ENCODE measurements at places on chromosomes 3 and 15.

- no peak for DNase-seq
These were observed 406.2 kb downstream of the LSAMP start for GRCh38 chr3:116038968-116039650.

GRCh38 chr3:14263317-14264005 is 84.8 kb downstream of the LSM3 start:
- DNase-seq = no peak

DNA sequence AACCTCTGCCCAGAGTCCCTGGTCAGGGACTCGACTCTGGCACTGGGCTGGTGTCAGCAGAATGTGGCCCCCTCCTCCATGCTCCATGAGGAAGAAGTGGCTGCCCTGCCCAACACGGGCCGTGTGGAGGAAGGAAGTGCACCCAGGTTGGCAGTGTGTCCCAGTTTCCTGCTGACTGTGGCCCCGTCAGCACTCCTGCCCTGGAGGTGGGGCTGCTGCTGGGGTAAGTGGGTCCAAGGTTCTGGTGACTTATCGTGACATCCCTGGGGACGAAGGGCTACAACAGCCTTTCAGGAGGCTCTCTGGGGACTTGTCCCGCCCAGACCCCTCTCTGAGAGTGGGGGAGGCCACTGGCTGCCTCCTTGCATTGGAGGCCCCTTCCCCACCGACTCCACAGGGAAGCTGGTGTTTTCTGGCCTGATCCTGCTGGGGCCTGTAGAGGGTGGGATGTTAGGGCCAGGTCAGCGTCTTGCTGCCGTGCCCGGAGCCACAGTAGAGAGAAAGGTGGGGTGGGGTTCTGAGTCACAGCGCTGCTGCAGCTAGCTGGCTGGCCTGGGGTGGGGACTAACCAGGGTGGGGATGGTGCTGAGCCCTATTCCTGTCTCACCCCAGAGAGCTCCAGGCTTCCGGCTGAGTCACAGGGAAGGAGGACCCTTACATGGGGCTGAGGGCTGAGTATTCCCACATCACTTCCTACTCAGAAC is 10.5 kb downstream of the SEMA4B start:
- no peak for DNase-seq

- no peak for DNase-seq
These were observed 237.7 kb upstream of the TMC3 start for GRCh38 chr15:81611679-81612078.

DNA sequence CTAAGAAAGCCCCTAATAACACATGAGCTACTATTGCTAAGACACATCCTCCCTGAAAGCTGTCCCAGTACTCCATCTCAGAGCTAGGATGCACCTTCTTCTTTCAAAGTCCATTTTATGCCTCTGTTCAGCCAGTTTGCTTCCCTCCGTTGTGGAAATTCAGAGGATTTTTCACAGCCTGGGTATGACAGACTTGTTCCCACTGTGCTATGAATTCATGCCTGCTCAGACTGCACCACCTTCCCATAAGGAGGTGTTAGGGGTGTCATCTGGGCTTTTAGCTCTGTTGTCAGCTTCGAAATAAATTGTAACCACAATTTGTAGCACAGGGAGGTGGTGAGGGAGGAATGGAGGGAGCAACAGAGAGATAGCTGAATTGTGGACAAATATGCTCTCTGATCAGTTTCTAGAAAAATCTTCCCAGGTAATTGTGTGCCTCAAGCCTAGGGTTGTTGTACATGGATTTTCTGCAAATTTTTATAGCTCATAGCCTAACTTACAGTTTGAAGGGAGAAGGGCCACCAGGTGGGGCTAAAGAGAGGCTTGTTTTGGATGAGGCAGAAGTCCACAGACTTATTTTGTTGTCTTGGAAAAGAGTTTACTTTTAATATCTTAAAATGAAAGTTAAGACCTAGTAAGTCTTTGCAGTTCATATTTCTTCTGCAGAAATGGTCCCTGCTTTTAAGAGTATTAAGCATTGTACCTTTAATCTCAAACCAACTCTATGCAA is 462.0 kb downstream of the PDCD6IP start:
- DNase-seq = peak; percentile 30

GRCh38 chr15:92637626-92638025 is 17.9 kb downstream of the FAM174B start:
- DNase-seq = no peak

- no peak for DNase-seq
These were observed 129.7 kb upstream of the SMAD3 start for GRCh38 chr15:66935688-66936087.

DNA sequence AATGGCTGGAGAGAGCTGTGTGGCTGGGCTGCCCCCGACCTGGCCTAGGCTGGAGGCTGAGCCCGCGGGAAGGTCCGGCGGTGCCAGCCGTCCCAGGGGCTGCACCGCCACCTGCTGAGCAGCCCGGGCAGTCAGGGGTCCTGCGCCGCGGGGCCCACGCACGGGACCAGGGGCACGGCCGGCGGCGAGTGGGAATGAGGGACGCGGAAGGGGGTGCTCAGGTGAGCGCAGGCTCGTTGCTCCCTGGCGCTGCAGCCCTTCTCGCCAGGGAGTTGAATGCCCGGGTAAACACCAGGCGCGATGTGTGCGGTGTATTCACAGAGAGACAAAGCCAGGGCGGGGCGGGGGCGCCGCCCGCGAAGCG is 666 bp upstream of the SEMA3F start:
- DNase-seq = no peak

DNA sequence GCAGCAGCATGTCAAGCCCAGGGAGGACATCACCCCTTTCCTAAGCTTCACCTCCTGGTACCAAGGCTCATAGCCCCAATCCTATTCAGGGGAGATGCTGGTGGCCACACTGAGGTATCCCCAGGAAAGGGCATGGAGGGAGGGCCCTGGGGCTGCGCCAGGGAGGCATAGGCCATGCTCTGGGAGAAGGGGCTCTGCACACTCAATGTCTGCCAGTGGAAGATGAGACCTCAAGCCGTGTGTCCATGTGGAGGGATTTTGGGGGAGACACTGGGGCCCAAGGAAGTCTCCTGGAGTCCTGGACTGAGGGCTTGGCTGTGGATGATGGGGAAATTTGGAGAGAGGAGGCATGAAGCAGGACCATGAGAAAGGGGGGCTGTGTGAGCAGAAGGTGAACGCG is 21.2 kb upstream of the PRR23E start:
- no peak for DNase-seq

- no peak for DNase-seq
These were observed 8.0 kb downstream of the TBC1D2B start for GRCh38 chr15:78069462-78070029.

GRCh38 chr15:52679232-52680040 is at the start of gene ATOSA:
Gene ATOSA, minus strand, starts transcription at chr15:52679388. Its CDS starts 1,367 bp downstream, at chr15:52678021.
- peak; percentile 93 for DNase-seq

- DNase-seq = no peak
These were observed 175.4 kb upstream of the LPP start for GRCh38 chr3:187978433-187979011.

DNA sequence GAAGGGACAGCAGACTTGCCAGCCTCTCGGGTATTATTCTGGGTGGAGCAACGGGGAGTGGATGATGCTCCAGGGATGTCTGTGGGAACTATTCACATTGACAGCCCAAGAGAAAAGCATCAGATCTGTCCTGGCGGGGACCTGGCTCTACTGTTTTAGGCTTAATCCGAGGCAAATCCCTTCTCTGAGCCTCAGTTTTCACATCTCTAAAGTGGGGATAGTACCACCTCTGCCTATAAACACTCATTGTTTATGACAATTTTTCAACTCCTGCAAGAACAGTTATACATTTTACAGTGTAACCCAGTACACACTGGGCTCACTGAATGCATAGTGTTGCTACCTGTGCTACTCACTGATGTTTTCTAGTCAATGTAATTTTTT is 9.3 kb downstream of the PDIA5 start:
- no peak for DNase-seq

DNA sequence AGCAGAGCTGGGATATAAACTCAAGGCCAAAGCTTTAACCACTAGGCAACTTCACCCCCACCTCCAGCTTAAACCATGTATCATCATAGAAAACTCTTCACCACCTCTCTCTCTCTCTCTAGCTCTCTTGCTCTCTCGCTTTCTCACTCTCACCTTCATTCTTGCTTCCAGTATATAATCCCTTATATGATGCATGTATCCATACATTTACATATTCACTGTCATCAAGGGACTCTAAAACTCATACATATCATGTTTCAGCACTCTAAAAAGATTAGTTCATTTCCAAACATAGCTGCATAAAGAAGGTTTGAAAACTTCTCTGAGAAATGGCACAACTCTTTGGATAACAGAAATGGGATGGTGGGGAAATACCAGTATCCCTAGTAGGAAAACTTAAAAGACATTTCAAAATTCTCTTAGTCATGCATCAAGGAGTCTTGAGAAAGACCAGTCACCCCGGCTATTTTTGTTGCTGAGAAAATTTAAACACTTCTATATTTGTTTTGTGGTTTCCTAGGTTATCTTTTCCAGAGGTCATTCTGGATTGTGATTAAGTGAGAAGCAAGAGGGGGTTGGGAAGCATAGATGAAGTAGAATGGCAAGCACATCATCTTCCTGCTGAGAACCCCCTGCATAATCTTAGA is 447.8 kb upstream of the THBS1 start:
- DNase-seq = no peak

DNA sequence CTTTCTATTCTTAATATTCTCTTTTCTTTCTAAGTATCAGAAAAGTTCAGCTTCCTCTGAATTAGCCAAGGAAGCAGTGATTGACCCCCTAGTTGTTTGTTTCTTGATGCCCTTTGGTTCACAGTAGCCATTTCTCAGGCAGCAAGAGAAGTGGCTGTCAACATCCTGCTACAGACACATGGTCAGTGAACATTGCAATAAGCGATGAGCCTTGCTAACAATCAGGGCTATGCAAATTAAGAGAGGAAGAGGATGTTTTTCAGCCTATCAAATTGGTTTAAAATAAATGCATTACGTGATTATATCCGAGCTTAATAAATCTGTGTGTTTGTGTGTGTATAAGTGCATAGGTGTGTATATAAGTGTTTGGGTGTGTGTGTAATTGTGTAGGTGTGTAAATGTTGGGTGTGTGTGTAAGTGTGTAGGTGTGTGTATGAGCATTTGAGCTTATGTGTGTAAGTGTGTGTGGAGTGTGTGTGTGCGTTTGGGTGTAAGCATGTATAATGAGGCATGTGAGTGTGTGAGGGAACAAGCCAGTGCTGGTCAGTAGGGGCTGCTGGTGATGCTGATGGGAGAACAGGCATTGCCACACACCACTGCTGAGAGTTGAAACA is 78.1 kb upstream of the XCR1 start:
- no peak for DNase-seq

DNA sequence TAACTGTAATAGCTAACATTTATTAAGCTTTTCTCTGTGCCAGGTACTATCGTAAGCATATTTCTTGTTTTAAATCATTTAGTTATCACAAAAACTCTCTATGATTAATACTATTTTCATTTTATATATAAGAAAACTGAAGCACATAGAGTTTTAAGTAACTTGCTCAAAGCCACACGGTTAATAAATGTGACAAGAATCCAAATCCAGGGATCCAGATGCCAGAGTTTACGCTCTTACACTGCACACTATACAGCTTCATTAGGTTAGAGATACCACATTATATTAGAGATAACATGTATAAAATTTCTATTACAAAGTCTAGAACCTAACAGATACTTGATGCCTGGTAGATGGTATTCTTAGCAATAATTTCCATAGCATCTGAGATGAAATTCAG is 265.2 kb downstream of the SHOX2 start:
- DNase-seq = no peak

DNA sequence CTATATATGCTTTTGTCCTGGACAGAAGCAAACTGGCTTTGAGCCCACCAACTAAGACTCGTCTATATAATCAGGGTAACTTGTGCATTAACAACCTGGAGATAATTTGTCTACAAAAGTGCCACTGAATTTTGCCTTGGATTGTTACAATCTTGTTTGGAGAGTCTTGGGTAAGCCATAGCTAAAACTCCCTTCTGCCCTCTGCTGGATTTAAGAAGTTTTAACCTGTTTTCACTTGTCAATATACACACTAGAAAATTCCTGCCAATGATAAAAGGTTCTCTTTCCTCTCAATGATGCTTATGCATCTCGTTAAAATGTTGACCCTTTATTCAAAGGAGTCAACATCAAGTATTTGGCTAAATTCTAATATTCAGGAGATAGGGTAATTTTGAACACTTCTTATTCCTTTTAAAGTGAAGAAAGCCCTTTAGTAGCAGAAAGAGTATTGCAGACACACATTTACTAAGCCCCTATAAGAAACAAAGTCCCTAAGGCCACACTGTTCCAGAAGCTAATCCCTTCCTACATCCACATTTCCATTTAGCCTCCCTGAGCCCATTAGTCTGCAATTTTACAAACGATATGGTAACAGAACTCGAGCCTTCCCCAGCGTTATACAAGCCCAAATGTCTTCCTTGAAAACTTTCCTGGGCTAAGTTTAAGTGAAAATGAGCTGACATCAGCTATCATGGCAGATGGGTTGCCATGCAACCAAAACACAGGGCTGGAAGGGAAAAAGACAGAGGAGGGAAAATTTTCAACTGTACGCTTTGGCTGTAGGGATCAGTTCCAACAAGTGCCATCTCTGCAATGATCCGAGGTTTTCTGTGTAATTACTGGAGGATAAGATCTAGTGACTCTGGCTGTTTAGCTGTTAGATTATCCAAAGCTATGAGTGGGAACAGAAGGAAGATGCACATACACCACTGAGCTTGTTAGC is 75.9 kb upstream of the FGF12 start:
- no peak for DNase-seq

DNA sequence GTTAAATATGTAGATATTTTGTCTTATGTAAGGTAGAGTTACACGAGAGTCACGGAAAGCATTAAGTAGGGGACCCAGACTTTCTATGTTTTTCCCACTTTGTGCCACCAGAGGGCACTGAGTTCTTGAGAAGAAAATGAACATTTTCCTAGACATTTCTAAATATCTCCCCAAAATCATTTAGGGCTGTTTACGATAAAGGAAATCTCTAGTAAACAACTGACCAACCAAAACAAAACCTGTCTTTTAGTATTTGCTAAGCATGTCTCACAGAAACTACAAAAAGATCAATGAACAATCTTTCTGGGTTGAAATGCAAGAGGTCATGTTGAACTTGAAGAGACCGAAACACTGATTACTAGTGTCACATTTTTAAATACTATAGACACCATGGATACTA is 16.1 kb downstream of the POU1F1 start:
- DNase-seq = peak; percentile 42

DNA sequence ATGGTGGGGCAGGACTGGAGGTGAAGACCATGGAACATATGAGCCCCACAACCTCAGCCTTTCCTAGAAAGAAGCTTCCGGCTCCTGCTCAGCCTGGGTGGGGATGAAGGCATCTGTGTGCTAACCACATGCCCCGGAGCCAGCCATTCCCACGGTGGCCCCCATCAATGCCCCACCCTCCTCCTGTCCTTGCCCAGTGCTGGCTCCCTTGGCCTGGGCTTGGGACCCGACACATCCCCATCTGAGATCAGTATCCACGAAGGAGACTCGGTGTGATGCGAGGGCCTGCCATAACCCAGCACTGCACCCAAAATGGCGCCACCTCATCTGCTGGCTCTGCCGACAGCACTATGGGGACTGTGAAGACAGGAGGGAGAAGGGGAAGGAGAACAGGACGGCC is 16.5 kb upstream of the PLXND1 start:
- no peak for DNase-seq

- DNase-seq = no peak
These were observed 721.9 kb downstream of the OTOL1 start for GRCh38 chr3:162218479-162218878.

- peak; percentile 53 for DNase-seq
These were observed 31.4 kb downstream of the GTF2E1 start for GRCh38 chr3:120773932-120774331.
